Nephron progenitor cell (in vitro differentiated cells): ENCODE measurements at places on chromosomes 3 and 15.
A peak's percentile ranks its signal among the peaks of the same experiment; 100 is the strongest.

DNA sequence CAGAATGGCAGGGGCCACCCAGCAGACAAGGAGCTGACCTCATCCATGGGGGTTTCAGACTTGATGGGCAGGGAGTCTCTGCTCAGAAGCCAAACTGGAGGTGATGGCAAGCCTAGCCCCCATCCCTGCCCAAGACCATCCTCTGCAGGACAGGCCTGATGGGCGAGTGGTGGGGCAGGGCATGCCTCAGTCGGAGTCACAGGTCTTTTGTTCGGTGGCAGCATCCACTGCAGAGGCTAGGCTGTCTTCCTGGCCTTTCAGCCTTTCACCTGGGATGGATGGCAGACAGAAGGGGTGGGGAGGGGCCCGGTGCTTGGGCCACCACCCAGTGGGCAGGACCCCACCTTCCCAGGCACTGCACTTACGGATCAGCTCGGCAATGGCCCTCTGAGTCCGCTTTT, 44.4 kb downstream of the PTH1R start:
- DNase-seq = no peak

- peak; percentile 30 for DNase-seq
Measured at GRCh38 chr3:142180761-142181362, 31.5 kb upstream of the TFDP2 start.

DNA sequence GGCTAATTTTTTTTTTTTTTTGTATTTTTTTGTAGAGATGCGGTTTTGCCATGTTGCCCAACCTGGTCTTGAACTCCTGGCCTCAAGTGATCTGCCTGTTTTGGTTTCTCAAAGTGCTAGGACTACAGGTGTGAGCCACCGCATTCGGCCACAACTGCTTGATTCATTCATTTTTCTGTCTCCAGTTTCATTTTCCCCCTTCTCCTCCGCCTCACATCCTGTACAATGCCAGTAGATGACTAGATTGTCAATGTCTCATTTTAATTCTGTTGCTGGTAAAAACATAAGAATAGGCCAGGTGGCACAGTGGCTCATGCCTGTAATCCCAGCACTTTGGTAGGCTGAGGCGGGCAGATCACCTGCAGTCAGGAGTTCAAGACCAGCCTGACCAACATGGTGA, 12.0 kb upstream of the ZNF592 start:
- no peak for DNase-seq

DNA sequence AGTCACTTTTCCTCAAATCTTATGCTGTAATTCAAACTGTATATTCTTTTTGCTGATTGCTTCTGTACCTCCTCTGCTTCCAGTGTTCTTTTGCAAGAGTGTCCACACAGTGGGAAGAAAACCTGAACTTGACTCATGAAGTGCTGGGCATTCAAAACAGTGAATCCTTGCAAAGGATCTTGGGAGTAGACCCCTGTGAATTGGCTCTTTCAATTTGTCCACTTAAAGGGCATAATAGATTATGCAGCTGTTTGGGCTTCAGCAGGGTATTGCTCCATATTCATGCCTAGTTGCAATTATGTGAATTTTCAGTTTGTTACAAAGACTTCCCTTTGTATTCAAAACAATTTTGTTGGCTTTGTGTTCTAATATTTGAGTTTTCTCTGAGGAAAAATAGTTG, 11.4 kb downstream of the ZFAND6 start:
- no peak for DNase-seq

- no peak for DNase-seq
Measured at GRCh38 chr3:159654183-159655134, 334.2 kb upstream of the IL12A start.

- no peak for DNase-seq
Measured at GRCh38 chr3:179750720-179751328, 98.0 kb downstream of the USP13 start.

- no peak for DNase-seq
Measured at GRCh38 chr15:78837543-78837942, 26.3 kb upstream of the ADAMTS7 start.

- DNase-seq = no peak
Measured at GRCh38 chr15:68526784-68527183, 52.0 kb upstream of the CORO2B start.

- DNase-seq = no peak
Measured at GRCh38 chr3:64327100-64327804, 102.0 kb upstream of the PRICKLE2 start.

GRCh38 chr3:33171580-33171979, 47.0 kb downstream of the SUSD5 start:
- DNase-seq = no peak

GRCh38 chr3:120264963-120265362, 20.1 kb downstream of the GPR156 start:
- DNase-seq = no peak

DNA sequence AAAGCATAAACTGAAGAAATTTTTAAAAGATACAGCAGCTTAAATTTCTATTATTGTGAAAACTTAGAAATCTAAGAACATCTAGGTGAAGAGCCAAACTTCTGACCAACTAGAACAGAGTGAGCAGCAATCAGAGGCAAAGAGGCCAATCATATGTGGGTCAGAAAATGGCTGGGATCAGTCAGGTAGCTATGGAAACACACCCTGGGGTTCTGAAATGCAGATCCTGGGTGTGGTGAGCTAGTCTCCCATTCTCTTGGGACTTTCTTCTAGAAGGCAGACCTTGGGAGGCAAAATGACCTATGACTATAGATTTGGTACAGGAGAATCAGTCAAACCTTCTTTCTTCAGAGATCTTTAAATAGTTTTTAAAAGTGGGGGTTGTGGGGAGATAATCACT, 385.8 kb downstream of the TBC1D5 start:
- no peak for DNase-seq

DNA sequence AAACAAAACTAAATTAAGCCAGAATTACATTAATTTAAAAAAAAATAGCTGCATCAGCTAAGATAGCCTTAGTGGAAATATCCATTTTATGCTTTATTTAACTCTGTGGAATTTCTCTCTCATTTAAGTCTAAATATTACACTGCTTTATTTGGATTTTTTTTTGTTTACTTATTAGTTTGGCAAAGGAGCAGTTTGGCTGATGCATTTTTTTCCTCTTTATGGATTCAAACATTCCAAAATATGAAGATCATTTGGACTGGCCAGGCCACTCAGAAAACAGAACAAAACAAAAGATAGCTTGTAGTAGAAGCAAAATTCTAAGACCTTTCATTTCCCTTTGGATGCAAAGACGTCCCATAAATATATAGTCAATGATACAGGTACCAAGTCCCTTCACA, 707.3 kb upstream of the UBE2E2 start:
- DNase-seq = no peak

DNA sequence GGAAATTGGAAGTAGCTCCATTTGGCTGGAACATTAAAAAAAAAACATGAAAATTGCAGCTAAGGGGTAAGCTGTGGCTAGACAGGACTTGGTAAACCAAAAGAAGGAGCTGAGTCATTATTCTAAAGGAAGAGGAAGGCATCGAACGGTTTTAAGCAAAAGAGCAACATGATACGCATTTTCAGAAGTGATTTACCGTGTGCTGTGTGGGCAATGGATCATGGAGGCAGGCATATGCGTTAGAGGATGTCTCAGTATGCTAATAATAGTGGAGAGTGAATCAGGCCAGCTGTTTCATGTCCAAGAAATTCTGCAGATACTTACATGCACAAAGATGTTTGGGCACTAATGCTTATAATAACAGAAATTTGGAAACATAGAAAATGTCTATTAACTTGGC, 409.1 kb upstream of the ATP11B start:
- DNase-seq = no peak

DNA sequence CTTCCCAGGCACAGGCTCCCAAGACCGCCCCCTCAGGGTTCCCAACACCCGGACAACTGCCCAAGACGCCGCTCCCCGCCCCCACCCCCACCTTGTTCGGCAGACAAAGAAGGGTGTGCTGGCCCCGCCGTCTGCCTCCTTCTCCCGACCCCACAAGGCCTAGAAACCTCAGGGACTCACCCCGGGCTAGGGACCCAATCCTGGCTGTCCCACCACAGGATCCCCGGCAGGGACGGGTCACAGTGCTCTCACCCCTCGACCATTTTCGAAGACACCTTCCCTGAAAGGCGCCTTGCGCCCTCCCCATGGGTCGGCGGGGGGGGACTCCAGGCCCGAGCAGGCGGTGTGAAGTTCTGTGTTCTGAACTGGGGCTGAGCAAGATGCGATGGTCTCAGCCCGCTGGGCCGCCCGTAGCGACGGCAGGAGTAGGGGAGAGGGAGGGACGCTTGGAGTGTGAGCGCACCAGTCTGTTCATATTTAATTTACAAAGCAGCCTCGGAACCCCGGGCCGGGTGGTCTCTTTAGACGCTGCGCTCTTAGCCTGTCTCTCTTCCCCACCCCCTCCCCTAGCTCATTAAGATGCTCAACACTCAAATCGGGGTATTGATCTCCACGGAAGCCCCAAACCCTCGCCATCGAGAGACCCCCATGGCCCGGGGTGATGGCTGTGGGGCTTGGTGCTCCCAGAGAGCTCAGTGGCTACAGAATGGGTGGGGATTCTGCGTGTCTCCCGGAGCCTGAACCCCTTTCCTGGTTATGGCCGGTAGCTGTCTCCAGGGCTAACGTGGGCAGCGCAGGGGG, 1.4 kb upstream of the ISLR2 start:
- DNase-seq = peak; percentile 34

GRCh38 chr15:33136353-33136752, 58.2 kb downstream of the FMN1 start:
- no peak for DNase-seq

DNA sequence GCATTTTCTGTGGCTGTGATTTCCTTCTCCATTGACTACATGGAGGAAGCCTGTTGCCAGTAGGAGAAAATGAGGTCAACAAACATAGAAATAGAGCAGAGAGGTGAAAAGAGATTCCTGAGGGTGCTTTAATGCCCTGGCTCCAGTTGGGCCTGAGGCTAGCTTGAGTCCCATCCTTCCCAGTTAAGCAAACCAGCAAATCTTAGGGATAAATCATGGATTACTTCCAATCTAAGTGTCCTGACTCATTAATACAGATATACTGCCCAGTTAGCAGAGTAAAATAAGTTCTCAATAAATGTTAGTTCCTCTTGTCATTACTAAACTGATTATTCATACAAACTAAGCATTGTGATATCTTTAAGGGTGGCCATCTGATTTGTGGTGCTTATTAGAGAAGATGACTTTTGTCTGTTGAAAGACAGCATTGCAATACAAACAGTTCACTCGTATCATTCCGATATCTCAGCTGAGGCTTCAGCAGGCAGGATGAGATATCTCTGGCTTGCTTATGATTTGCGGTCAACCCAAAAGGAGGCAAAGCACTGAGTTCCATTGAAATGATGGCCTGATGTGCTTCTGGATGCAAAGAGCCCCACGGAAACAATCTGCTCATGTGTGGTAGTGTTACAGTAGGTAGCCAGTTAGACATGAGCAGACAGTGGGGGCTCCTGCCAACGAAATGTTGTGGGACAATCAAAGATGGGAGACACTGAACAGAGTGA, 6.6 kb upstream of the STARD5 start:
- DNase-seq = no peak

GRCh38 chr3:54760201-54760600, 167.7 kb downstream of the LRTM1 start:
- DNase-seq = no peak

DNA sequence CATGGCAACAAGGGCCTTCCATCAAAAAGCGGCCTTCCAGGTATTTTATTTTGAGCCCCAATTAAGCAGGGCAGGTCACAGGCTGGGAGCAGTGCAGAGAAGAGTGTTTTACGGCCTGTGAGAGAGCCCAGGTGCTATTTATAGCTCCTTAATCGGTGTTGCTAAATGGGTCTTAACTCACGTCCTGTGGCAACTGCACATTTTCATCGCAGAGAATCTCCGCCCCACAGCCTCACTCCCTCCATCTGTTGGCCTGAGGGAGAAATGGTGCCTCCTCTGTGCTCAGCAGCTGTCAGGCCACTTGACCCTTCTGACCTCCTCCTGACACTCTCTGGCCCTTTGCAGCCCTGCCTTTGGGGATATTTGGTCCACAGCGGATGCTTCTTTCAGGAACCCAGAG, 58.6 kb downstream of the SPSB4 start:
- no peak for DNase-seq

- DNase-seq = no peak
Measured at GRCh38 chr3:188077160-188077799, 76.7 kb upstream of the LPP start.
